A172 (cell line): ENCODE measurements at places on chromosomes 3 and 15.

- DNase-seq = no peak
These were observed 6.1 kb downstream of the ERICH6 start for GRCh38 chr3:150697646-150698045.

DNA sequence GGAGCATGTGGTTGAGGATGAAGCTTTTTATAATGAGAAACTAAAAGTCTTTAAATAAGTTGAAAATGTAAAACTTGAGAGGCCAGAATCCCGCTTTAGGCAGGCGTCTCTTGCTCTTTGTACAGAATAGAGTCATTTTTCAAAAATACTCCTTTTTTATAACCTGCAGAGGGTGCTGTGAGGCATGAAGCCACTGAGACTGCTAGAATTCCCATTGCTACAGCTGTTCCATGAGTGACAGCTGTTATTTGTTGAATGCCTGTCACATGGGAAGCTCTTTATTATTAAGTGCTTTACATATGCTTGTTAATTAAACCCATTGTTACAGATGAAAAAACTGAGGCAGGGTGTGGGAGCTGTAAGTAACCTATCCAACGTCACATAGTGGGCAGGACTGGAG, 18.5 kb downstream of the MINAR1 start:
- DNase-seq = no peak

DNA sequence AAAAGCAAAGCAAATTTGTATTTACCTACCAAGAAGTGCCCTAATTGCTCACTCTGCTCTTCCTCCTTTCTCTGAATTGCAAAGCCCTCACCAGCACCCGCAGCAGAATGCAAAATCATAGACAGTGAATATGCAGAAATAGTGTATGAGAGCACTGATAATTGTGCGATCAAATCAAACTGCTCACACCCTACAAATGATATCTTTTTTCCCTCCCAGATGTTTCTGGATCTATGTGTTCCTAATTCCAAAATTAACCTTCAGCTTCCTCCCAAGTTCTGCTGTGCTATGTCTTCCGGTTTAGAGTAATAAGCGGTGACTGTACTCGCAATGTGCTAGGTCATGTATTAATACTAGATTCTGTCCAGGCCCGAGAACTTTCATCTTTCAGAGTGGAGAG, 3.4 kb downstream of the GHSR start:
- DNase-seq = no peak

DNA sequence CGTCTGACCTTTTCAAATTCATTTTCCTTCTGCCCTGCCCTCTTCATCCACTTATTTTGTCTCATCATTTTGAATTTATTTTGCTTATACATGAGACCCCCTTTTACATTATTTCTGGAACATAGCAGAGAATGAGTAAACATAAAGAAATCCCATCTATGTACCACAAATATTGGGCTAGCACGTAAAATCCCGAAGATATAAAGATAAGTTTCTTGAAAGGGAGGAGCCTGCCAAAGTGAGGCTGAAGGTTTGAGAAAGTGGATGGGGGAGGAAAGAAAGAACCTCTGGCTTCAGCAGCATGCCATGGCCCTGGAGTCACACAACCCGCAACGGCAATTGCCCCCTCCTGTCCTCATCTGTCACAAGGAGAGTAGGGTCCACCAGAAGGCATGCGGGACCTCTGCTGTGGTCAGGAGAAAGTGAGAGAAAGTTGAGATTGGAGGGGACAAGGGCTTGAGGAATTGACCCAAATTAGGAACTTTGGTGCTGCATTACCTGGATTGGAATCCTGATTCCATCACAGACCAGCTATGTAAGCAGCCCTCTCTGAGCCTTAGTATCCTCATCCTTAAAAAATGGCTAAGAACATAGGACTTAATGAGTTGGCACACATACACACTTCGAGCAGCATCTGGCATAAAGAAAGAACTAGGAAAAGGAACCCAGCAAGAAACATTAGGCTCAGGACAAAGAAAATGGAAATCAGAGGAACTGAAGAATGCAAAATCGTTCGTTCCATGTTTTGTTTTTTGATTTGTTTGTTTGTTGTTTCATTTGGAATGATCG, 53.7 kb upstream of the GYG1 start:
- DNase-seq = no peak

- peak; percentile 59 for DNase-seq
These were observed 68.5 kb downstream of the TMCC1 start for GRCh38 chr3:129824926-129825541.

GRCh38 chr15:92616621-92617548, 38.7 kb downstream of the FAM174B start:
- DNase-seq = no peak

GRCh38 chr3:192795021-192795420, 67.7 kb upstream of the FGF12 start:
- peak; percentile 44 for DNase-seq
